ENCODE measurements at places on chromosomes 13 and 19.

GRCh38 chr13:41962994-41963393 lies 2.1 kb upstream of the VWA8 start:
- no peak for DNase-seq

GRCh38 chr19:3148503-3148902 lies 12.7 kb downstream of the GNA15 start:
- no peak for DNase-seq

DNA sequence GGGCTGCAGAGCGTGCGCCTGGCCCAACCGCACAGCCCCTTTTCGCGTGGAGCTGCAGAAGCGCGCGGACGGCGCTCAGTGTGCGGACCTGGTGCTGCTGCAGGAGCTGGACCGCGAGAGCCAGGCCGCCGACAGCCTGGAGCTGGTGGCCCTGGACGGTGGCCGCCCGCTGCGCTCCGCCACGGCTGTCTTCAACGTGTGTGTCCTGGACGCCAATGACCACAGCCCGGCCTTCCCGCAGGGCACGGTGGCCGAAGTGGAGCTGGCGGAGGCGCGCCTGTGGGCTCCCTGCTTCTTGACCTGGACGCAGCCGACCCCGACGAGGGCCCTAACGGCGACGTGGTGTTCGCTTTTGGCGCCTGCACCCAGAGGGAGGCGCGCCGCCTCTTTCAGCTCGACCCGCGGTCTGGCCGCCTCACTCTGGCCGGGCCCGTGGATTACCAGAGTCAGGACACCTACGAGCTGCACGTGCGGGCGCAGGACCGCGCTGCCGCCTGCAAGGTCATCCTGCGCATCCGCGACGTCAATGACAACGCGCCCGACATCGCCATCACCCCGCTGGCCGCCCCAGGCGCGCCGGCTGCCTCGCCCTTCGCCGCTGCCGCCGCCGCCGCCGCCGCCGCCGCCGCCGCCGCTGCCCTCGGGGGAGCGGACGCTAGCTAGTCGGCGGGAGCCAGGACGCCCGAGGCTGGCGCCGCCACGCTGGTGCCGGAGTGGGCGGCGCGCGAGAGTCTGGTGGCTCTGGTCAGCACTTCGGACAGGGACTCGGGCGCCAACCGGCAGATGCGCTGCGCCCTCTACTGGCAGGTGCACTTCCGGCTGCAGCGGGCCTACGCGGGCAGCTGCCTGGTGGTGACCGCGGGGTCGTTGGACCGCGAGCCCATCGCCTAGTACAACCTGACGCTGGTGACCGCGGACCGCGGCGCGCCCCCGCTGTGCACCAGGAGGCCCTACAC lies 172.2 kb downstream of the OLFM4 start:
- DNase-seq: peak; percentile 90

- no peak for DNase-seq
Observed at GRCh38 chr13:89082623-89083022, 1411.5 kb downstream of the SLITRK5 start.

DNA sequence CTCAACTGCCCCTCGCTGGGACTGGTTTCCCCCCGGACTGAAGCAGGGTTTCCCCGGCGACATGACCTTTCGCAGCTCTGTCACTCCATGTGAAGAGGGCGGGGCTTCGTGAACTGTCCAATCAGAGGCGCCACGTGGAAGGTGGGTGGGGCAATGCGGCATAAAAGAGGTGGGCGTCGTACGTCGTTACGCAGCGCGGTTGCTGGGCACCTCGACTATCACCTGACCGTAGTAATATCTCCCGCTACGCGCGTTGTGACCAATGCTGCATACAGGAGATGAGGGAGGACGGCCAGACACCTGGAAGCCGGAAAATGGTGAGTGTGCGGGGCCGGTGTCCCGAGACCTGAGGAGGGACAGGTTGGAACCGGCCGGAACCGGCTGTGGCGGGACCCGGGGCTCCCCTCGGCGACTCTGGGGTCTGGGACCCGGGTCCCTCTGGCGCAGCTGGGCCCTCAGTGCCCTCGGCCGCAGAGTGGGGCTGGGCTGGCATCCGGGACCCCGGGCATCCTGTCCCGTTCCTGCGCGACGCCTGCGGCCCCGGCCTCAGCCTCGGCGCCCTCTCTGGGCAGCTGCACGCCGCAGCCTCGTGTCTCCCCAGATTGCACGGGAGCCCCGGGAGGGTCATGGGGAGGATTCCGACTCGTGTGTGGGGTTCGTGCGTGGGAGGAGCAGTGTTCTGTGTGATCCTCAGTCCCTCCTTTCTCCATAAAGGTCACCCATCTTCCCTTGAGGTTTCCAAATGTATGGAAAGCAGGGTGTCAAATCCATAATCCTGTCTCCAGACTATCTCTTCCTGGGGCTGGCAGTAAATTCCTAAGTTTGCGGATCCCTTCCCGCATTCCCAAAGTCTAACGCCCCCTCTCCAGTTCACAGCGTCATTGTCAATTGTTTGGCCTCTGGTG lies 32.2 kb downstream of the ZNF136 start:
- DNase-seq: peak; percentile 98

GRCh38 chr13:80312967-80313366 lies 28.0 kb downstream of the SPRY2 start:
- DNase-seq: no peak

- no peak for DNase-seq
Observed at GRCh38 chr13:27274631-27275030, 4.0 kb downstream of the RASL11A start.

DNA sequence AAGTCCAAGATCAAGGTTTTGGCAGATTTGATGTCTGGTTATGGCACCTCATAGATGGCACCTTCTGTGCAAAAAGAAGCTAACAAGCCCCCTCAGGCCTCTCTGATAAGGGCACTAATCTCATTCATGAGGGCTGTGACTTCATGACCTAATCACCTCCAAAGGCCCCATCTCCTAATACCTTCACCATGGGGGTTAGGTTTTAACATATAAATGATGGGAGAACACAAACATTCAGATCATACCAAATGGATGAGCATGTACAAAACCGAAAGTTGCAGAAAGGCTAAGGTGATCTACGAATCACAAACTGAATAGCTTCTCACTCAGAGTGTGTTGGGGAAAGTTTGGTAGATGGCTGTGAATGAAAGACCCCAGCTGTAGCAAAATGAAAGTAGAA lies 217.4 kb downstream of the TBC1D4 start:
- DNase-seq: no peak

DNA sequence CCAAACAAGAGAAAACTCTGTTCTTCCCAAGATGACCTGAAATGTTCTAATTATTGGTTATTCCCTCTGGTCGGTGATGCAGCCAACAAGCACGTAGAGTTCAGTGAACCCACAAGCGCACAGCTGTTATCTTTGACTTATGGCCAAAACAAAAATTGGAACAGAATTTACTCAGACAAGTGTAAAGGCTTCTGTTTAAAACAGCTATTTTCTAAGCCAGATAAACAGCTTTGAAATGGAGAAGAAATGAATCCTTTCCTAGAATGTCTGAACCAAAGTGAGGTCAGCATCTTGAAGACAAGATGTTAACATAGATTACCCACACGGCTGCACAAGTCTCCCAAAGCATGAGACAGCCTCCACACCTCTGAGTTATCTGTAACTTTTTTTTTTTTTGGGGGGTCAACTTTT lies 669.2 kb downstream of the DIAPH3 start:
- no peak for DNase-seq
